ENCODE measurements at places on chromosomes 5 and 9.

DNA sequence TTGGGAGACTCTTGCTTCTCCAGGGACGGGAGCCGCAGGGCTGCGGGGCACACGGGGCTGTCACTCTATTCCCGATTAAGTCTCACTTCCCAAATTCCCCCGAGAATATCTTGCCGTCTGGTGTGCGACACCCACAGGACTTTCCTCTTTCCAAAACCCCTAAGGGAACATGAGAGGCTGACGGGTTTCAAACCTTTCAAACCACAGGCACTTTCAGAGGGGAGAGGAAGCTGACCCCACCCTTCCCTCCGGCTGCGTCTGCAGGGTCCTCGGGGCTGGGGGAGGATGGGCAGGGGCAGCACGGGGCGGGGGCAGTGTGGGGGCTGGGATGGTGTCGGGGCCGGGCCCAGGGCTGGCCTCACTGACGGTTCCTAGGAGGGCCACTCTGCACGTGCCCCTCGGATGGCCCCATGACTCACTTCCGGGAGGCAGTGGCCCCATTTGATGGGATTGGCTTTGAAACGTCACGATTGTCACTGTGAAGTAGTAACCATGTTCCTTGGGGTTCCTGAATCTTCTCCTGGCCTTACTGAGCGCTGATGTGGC, 38.2 kb downstream of the SLC9A3 start:
- DNase-seq: no peak

- DNase-seq: no peak
These were observed 1866.7 kb upstream of the C9orf72 start for GRCh38 chr9:29439961-29440360.

- DNase-seq: no peak
These were observed 126.8 kb downstream of the EHMT1 start for GRCh38 chr9:137745541-137745991.

DNA sequence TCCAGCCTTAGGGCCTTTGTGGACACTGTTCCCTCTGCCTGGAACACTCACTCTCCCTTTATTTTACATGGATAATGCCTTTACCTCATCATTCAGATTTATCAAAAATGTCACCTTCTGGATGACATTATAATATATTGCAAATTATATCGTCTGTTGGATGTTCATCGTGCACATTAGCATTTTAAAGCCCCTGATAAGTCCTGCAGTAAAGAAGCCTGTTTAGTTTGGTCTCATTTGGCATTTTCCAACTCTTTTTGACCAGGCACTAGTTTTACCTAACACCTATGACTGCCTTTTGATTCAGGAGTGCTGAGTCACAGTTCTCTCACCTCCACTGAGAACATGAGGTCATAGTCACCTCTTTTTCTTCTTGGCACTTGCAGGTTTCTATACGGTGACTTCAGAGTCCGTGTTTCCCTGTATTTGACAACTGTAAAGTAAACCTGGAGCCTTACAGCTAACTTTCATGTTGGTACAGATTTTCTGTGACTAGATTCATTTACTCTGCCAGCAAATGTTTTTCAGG, 57.7 kb upstream of the STC2 start:
- DNase-seq: no peak

DNA sequence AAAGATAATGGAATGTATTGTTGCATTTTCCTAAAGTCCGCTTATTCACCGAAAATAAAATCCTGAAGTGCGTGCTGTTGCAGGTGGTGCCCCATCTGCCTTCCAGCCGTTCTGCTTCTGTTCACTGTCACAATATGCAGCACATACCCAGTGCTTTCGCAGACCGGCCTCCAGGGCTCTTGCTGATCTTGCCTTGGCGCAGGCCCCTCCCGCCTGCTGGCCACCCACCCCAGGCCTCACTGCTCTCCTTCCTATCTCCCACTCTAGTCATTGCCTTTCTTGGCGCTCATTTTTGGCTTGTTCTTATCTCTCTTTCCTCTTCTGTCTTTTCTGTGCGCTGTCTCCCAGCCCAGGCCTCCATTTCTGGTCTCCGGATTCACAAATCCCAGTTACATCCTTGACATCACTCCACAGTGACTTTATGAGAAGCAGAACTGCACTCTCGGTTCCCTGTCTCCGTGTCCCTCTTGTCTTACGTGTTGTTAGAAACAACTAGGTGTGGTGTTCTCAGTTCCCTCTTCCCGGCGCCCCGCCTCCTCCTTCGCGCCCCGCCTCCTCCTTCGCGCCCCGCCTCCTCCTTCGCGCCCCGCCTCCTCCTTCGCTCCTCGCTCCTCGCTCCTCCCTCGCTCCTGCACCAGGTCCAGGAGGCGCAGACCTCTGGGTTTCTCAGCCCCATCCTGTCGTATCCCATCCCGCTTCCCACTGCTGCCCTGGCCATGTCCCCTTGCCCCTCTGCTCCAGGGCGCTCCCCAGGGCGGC, 201.7 kb upstream of the OTULINL start:
- DNase-seq: no peak

DNA sequence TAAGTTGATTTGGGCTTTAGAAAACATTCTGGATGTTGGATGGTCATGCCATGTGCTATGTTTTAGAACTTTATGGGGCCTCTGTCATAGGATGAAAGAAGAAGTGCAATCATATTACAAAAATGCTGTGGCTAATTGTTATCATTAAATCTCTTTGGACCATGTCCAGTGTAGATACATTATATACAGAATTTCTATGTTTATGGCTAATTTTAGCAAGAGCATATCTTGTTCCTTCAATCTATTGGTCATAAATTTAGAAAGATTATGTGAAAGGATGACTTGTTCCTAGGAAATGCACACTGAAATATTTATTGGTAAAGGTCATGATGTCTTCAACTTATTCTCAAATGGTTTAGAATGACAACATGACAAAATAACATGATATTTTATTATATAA, 42.4 kb upstream of the ELL2 start:
- DNase-seq: no peak

DNA sequence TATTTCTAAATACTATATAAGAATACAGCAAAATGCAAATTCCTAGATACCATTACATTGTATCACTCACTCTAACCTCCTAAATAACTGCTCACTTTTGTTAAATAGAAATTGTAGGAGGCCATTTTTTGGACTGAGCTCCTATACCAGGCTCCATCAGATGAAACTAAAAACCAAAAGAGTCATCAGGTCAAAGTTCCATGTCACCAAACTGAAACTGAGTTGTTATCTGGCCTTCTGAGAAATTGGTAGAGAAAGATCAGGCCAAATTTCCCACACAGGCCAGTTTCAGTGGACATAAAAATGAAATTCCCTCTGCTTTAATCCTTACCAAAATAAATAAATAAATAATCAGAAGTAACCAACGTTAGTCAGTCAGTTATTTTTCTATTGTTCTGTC, 13.8 kb upstream of the SNX2 start:
- no peak for DNase-seq

Measured in stimulated activated CD4-positive, alpha-beta T cell treated with anti-CD3 and anti-CD28 coated beads, Interleukin-4, amount 100 ng/mL, for 24 hours (primary cell).